NK-92 treated with Interleukin-12 subunit alpha and Interleukin-12 subunit beta, amount 100 ng/mL, for 24 hours (cell line): ENCODE measurements at places on chromosomes 5 and 9.

DNA sequence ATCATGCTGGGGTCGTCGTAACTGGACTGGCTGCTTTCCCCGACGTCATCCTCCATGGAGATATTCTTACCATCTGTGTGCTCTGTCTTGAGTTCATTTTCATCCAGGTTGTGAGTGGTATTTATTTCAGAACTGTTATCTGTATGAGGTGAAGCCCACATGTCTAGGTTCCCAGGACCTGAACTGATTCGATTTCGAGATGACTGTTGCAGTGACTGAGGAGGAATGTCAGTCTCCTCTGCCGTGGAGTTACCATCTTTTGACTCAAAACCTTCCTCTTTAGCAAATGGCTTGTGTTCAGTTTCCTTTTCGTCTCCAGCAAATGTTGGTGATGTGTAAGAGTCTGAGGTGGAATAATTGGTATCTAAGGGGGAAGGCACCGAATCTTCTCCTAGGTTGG, 55.2 kb upstream of the PCA3 start:
- DNase-seq: no peak

DNA sequence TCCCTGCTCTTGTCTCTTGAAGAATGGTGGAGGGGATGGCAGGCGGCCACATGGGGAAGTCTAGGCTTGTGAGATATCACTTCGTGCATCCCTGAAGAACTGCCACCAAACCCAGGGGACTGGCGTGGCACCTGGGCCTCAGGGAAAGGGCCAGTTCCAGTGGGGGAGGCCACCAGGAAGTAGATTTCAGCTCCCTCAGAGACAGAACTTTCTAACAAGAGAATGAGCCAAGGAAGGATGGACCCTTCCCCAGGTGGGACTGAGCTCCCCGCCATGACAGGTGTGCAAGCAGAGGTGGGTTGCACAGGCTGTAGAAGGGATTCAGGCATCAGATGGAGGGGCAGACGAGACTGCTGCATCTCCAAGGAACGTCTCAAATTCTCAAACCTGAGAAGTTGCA, 193.9 kb downstream of the GABBR2 start:
- no peak for DNase-seq

DNA sequence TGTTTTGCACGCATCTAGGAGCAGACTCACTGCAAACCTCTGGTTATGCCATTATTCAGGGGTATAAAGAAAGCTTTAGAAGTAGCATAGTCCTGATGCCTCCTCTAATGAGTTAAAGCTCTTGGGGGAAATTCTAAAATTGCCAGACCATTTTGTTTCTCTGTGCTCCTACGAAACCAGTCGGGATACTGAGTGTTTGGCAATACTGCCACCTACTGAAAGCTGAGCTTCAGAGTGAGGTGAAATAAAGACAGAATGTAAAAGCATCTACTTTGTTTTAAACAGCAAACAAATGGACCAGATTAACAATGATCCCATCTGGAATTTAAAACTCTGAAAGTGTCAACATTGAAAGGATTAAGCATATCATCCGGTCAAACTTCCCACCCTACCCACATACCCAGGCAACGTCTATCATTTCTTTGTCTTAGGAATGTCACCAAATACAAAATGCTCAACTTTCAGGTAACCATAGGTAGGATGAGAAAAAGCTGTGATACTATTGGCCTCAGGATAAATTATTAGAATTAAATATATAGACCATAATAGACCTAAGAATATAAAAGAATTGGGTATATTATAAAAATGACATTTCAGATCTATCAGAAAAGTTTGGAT, 77.8 kb upstream of the SHISAL2B start:
- DNase-seq: no peak

DNA sequence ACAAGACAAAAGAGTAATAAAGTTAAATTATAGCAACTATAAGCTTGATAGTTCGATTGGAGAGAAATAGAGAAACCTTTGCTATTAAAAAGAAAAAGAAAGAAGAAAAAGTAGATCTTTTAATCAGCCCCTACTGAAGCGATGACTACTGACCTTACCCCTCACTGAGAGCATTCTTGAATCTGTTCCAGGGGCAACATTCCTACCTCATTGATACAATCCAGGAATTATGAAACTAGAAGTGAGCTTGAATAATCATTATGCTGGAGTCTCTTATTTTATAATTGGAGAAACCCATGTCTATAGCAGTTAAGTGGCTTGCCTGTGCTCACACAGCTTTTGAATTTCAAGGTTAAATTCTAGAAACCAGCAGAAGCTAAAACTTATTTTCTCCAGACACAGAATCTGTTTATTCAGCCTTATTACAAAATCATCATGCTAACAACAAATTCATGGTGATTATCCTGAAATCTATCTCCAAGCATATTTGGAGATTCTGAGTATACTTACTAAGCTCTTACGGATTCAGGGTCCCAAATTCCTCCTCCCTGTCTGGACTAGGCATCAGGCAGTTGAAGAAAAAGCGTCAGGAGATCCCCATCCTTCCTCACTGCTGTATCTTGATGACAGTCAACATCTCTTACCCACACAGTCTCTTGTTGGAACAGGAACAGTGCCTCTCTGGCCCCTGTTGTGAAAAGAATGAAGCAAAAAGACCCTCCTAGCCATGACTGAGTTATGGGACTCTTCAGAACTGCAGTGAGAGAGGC, 547.6 kb upstream of the WWC1 start:
- DNase-seq: no peak

DNA sequence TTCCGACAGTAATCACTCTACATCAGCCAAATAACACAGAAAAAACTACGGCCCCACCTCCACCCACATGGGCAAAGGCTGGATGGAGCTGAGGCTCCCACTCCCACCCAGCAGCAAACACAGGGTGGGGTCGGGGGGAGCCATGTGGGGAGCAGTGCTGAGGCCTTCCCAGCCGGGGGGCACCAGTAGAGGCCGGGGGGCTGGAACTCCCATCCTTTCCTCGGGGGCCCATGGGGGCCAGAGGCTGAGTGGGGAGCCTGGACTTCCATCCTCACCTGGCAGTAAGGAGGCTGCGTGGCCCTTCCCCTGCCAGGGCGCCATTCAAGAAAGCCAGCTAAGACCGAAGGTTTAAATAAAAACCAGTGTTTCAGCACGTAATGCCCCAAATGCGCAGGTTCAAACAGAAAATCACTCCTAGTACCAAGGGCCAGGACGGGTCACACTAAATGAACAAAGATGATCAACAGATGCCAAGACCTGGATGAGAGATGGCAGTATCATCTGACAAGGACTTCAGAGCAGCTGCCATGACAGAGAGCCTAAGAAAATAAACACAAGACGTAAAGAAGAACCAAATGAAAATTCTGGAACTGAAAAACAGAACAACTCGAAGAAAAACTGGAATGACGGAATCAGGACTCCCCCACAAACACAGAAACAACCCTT, 9.4 kb downstream of the CCDC127 start:
- DNase-seq: no peak

DNA sequence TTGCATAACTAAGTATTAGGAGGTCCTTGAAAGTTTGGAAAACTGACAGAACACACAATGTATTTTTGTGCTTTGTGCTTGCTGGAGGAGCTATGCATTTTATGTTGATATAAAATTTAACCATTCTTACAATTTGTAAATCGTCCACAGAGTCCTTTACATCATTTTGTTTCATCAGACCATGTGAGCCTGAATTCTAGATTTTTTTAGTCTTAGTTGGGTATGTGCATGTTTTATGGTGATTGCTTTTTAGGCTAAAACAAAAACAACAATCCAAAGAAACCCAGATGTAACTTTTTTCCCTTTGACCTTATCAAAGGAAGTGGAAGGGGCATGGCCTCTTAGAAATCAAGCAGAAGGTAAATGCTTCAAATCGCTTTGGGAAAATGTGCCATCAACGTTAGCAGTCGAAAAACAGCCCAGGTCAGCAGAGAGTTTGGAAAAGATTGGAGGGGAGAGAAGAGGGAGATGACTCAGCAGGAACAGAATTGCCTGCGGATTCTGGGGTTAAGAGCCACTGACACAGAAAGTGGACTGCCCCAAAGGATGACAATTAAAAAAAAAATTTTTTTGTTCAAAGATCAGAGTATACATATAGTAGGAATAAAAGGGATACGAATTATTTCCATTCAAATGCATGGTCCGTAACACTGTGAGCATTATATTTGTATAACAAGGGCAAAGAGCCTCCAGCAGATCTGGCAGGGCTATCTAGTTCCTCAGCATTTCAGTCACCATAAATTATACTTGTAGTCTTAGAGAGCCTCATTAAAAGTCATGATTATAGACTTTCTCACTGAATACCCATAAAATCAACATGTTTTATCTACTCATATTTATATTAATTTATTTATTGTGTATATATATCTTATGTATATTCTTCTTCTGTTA, 253.5 kb upstream of the HAPLN1 start:
- DNase-seq: no peak

DNA sequence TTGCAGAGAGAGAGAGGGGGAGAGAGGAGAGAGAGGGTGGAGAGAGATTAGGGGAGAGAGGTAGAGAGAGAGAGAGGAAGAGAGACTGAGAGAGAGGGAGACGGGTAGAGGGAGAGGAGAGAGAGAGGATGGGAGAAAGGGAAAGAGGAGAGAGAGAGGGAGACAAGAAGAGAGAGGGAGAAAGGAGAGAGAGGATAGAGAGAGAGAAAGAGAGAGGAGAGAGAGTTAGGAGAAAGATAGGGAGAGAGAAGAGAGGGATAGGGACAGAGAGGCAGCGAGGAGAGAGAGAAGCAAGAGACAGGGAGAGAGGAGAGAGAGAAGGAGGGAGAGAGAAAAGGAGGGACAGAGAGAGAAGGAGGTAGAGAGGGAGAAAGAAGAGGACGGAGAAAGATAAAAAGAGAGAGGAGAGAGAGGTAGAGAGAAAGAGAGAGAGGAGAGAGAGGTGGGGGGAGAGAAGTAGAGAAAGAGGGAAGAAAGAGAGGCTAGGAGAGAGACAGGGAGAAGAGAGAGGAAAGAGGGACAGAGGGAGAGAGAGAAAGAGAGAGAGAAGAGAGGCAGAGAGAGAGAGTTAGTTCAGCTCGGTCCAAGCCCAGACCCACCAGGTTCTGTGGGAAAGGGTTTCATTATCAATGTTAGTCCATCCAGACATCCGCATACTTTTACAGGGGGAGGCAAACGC, 399.3 kb downstream of the ZSWIM6 start:
- DNase-seq: no peak

DNA sequence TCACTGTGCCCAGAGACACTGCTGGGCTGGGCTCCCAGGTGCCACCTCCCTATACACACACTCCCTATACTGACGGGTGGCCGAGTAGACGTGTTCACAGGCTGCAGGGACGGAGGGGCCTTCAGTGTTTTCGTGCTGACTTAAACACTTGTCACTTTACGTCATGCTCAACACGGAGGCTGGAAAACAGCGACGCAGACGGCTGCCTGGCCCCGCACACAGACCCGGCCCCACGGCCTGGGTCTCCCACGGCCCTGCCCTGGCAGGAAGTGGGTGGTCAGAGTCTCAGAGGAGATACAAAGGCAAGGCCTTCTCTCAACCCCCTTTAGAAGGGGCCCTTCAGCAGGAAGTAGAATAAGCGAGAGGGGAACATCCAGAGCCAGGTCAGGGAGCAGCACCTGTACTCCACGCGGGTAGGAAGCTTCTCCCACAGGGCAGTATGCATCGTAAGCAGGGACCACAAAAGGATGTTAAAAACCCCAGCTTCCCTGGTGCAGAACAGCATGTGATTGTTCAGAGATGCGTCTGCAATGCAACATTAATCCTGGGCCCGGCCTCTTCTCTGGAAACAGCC, 11.9 kb upstream of the TBC1D9B start:
- no peak for DNase-seq

GRCh38 chr5:55402199-55402598, 94.4 kb downstream of the MTREX start:
- no peak for DNase-seq

GRCh38 chr5:120507800-120508463, 43.8 kb downstream of the PRR16 start:
- DNase-seq: no peak

DNA sequence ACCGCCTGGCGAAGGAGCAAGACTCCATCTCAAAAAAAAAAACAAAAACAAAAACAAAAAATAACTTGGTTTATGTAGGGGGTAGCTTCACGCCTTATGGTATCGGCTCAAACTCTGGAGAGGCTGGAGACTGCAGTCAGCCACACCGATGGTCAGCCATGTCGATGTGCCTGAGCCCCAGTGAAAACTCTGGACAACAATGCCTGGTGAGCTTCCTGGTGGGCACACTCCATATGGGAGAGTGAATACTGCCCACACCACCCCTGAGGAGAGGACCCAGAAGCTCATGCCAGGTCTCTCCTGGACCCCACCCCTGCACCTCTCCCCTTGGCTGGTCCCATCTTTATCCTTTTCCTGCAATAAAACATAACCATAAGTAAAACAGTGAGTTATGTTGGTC, 19.6 kb downstream of the IPPK start:
- no peak for DNase-seq

DNA sequence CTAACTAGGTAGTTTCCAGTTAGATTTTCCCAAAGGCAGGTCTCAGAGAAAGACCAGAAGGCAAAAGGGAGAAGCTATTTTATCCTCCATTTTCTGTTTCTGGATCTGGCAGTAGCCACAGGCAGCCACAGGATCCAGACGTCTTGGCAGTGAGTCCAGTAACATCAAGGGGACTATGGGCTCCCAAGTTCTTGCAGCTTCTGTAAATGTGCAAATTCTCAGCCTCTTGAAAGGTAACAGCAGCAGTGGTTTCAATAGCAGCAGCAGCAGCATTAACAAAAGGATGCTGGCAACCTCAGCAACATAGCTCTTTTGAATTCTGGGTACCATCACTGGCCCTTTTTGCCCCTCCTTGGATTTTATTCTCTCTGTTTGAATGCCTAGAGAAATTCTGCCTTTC, 27.1 kb upstream of the IL33 start:
- no peak for DNase-seq

DNA sequence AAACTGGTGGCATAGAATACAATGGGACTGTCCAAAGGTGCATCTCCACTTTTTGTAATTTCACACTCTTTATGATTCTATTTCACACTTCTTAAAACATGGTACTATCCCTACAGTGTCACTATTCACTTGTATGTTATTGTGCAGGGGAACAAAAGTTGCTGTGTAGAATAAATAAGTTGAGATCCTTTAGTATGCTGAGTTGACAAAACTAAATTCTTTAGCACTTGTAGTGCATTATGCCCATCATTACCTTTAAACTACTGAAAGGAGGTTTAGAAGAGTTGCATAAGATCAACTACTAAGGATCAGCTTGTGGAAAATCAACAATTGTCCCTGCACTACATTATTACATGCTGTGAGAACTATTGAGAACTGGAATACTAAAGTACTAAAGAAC, 1380.9 kb downstream of the PTPRD start:
- no peak for DNase-seq

DNA sequence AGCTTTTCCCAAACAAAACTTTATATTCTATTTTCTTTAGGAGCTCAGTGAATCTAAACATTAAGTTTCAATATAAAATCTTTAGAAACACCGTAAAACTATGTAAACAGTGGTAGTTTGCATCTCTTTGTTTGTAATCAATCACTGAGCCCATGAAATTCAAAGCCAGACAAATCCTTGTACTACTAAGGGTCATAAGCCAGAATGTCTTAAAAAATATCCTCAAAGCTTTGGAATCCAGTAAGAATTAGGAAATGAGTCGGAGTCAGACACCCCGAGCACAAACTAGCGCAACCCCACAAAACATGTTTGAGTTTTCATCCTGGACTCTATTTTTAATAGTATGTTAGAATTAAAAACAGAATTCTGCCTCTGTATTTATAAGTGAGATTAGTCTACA, 153.8 kb downstream of the HSPA4 start:
- no peak for DNase-seq

GRCh38 chr5:58153255-58153654, 306.6 kb downstream of the PLK2 start:
- DNase-seq: no peak

GRCh38 chr9:133787754-133788025, 49.5 kb upstream of the SARDH start:
- no peak for DNase-seq

- no peak for DNase-seq
Observed at GRCh38 chr9:91086657-91087461, 274.9 kb downstream of the AUH start.
